ENCODE measurements at places on chromosomes 13 and 19. TPM values are rescaled to one million over a fixed set of nuclear protein-coding genes. Genes with fewer than 3 reads are reported as not detected.
A peak's percentile ranks its signal among the peaks of the same experiment; 100 is the strongest.

The SOX1 gene
- not detected for total RNA-seq

The CEACAM16 gene
- not detected for total RNA-seq

The HSD17B14 gene
- 6.1 TPM for total RNA-seq

The LGALS4 gene
- 1.1 TPM for total RNA-seq

The CBARP gene
- total RNA-seq, result 2.2 TPM

DNA sequence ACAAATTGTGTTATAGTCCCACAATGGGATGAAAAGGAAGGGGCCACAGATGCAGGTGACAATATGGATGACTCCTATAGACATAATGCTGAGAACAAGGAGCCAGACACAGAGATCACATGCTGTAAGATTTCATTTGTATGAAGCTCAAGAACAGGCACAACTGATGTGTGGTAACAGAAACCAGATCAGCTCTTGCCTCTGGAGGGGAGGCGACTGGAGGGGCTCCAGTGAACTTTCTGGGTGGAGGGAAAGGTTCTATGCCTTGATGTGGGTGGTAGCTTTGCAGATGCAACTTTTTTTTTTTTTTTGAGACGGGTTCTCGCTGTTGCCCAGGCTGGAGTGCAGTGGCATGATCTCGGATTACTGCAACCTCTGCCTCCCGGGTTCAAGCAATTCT, 6.0 kb upstream of the RABAC1 start:
- no peak for DNase-seq

DNA sequence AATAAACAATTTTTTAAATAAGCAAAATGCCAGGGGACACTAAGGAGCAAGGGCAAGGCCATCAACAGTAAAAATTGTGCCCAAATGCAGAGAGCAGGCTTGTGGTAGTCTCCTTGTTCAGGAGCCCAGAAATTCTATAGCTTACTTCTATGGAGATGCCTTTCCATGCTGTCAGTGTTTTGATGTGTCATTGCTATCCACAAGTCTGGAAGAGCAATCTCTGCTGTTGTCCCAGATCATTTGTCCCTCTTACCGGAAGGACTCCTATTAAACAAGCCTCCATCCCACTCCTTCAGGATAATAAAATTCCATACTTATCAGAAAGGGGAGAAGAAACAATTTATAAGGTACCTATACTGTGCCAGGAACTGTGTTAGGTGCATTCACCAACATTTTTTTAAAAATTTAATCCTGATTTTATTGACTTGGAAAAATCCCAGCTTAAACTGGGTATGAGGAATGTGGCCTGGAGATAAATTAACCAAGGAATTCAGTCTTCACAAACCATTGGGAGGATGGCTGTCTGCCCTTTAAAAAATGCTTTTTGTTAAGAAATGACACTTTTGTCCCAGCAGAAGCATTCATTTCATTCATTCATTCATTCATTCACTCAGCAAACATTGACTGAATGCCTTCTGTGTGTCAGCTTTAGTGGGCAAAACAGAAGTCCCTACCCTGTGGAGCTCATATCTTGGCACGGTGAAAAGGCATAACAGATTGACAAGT, 26.8 kb upstream of the CYSLTR2 start:
- no peak for DNase-seq

DNA sequence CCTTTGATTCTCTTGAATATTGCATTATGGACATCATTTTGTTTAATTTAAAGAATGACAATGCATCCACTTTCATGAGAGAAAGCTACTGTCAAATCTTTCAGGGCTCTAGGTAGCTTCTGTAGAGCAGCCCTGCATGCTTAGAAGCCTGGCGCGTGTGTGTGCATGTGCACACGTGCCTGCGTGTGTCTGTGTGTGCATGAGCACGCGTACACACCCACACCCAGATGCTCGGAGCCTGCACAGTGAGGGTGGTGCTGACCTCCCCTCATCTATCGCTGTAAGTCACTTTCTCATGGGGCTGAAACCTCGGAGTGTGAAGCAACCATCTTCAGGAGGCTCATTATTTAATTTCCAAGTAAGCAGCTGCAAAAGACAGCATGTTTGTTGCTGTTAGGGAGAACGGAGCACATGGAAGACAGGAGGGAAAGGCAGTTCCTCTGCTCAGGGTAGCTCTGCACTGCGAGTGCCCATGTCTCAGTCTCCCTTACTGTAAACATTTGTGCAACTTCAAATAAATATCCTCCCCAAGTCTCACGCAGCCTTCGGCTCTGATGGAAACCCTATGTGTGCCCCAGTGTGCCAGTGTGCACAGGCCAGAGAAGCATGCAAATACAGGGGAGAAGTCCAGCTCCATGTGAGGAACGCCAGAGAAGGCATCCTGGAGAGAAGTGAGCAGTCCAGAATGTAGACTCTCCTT, 22.8 kb downstream of the TSHZ3 start:
- DNase-seq, result no peak

- peak; percentile 95 for DNase-seq
Measured at GRCh38 chr19:12092065-12092867, 27.7 kb downstream of the ZNF844 start.
